CD8-positive, alpha-beta memory T cell (primary cell): ENCODE measurements at places on chromosomes 5 and 9. TPM values are rescaled to one million over a fixed set of nuclear protein-coding genes. Genes with fewer than 3 reads are reported as not detected.

GRCh38 chr5:38710627-38711026 is 135.2 kb upstream of the OSMR start:
- DNase-seq = no peak

GRCh38 chr5:75169516-75169915 is 67.2 kb downstream of the ANKRD31 start:
- DNase-seq = no peak

DNA sequence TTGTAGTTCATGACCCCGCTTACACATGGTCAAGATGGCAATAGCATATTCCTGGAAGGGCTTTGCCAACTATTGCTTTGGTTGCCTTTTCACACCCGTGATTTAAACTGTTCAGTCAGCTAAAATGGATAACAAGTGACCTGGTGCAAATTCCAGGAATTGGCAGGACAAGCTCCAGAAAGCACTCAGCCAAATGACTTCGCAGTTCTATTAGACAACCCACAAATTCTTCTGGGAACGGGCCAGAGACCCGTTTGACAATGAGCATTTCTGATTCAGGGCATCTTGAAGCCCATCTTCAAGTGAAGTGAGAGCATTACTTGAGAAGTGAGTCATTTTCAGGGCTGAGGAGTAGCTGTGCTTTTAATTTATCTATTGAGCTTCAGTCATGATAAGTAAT is 165.0 kb downstream of the DROSHA start:
- DNase-seq = no peak

- no peak for DNase-seq
Observed at GRCh38 chr5:15718421-15719179, 218.6 kb downstream of the FBXL7 start.

Gene LRRC8A
- 27.6 TPM for total RNA-seq

Gene PALM2AKAP2
- total RNA-seq = not detected
